ENCODE measurements at places on chromosomes 3 and 15.

DNA sequence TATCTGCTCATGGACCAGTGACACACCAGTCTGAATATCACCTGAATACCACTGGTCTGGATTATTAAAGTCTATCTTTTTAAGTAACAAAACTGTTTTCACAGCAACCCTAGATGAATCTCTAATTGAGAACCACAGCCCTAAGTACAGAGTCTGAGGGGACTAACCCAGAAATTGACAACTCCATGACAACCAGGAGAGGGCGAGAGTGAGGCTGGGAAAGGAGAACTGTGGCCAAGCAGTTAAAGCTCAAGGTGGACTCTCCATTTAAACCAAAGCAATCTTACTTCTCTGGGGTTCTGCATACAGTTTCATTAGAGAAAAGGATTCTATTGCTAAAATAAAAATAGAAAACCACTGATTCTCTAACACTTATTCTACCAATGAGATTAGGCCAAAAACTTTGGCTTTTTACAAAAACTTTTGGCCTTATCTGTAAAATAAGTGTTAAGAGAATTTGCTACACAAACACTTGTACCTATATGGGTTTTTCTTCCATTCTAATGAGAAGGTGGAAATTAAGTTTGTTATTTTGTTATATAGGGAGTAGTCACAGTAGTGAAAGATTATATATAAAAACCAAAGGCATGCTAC is 11.4 kb downstream of the NEK10 start:
- peak; percentile 57 for DNase-seq

GRCh38 chr15:60972866-60973265 is 256.2 kb downstream of the RORA start:
- peak; percentile 92 for DNase-seq

GRCh38 chr3:123157598-123158287 is 44.0 kb upstream of the SEC22A start:
- no peak for DNase-seq

DNA sequence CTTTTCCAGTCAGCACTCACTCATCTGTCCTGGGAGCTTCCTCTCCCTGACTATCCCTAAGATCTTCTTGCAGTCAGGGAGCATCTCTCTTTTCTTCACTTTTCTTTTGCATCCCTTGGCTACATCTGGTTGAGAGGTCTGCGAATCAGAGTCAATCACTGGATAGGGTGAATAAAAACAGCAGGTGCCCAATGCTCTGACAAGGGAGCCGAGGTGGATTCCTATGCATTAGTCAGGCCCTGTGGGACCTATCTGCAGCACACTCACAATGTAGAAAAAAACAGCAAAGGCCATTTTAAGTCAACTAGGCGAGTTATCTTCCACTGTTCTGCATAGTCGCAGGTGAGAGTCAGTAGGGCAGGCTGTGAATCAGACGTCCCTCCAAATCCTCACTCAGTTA is 35.5 kb downstream of the DZIP1L start:
- DNase-seq: peak; percentile 12

Measured in fibroblast of skin of right biceps (primary cell).